ENCODE measurements at places on chromosomes 5 and 9.

DNA sequence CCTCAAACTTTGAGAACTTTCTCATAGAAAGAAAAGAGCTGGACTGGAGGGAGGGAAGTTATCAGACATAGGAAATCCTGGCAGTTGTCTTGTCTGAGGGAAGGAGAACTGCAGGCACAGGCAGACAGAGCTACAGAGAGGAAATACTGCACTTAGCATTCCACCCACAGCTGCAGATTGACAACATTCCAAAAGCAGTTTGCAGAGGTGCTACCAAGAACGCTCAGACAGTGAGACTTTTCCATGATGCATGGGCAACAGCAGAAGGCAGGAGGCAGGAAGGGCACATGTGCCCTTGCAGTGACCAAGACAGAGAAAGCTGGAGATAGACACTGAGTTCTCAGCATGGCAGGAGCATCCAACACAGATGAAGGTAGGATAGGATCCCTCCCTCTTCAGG lies 327.5 kb upstream of the ZNF462 start:
- DNase-seq = no peak

- no peak for DNase-seq
These were observed 217.5 kb downstream of the CDK5RAP2 start for GRCh38 chr9:120362446-120362845.

DNA sequence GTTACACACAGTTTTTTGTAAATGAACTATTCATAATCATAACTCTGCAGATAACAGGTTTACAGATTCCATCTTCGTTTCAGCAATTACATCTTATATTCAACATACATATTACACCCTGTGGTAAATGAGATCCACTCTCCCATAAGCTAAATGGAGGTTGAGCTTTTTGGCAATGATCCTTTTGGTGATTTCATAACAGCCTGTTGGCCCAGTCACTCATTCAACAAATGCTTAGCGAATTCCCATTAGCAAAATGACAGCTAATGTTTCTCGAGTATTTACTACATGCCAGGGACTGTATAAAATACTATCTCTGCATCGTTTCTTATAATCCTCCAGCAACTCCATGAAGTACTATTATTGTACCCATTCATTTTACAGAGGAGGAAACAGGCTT lies 25.4 kb upstream of the AGXT2 start:
- DNase-seq = no peak

DNA sequence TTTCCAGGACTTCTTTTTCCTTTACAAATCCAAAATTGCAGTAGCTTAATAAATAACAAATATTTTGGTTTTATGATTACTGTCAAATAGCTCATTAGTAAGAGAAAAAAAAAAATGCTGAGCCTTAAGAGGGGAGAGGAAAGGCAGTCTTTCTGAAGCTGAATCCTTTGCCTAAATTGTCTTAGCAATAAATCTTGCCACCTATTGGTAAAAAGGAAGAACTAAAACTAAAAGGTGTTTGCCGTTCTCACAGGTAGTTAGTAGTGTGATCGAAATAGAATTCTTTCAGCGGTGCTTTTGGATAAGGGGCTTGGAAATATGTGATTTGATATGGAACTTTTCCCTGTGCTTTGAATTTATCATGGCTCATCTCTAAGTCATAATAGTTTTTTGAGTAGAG lies 31.2 kb downstream of the PIK3R1 start:
- no peak for DNase-seq

DNA sequence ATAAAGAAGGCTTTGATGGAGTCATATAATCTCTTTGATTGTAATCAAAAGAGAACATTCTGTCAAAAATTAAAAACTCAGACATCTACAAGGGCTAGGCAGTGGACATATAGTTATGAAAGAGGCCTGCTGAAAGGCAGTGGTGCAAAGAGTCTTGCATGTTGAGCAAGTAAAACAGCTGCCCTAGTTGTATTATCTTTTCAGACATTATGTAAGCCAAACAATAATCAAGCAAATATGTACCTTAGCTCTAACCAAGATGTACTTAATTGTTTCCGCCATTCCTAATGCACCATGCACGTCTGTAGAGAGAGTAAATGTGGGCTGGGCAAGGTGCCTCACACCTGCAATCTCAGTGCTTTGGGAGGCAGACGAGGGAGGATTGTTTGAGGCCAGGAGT lies 14.3 kb downstream of the GAPT start:
- DNase-seq = no peak

Measured in activated naive CD8-positive, alpha-beta T cell treated with anti-CD3 and anti-CD28 coated beads, Interleukin-2, amount 50 U/mL, for 24 hours (primary cell).